ENCODE measurements at places on chromosomes 6 and 20.

DNA sequence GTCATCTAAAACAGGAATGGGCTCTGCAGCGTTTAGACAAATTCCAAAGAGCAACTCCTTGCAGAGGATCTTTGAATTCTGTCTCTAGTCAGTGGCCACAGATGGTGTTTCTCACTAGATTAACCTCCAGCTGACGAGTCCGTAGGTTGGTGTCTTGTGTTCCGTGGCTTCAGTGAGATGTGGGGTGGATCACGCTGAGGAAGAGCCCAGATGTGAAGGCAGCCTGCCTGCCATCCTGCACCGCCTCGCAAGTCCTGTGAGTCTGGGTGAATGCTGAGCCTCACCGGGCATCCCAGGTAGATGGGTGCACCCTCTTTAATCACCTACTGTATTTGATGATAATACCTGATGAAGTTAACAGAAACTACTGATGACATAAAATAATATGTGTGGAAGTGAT is 70.4 kb downstream of the THBS2 start:
- DNase-seq: no peak

DNA sequence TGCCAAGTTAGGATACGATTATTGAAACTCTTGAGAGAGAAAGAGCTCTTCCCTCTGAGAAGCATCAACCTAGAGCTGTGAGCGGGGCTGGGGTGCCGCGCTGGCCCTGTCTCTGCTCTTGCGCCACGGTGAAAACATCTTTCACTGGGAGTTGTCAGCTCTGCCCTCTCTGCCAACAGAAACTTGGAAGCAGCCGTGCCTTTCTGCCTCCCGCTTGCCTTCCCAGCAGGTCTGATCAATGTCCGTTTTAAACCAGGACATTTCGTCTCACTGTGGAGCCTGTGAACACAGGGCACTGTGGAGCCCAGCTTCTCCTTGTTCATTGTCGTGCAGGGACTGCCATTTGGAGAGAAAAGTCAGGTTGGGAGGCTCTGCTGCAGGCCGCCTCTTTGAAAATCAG is 249.2 kb upstream of the PMEPA1 start:
- no peak for DNase-seq

DNA sequence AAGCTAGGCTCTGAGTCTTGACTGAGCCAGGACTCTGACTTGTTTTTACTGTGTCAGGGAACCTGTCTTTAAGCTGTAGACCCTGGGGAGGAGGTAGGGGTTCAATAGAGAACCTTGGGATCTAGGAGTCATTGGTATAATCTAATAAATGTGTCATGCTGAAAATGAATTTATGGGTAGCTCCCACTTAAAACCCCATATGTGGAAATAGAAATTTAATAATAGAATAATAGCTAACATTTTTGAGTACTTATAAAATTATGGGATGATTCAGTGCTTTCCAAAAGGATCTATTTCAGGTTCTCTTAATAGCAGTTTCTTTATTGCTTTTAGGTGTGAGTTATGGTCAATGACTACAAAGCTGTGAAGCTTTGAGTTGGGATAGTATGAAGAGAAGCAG is 41.7 kb downstream of the CTNNBL1 start:
- DNase-seq: no peak

GRCh38 chr6:164296411-164296810 is 881.9 kb downstream of the QKI start:
- no peak for DNase-seq

DNA sequence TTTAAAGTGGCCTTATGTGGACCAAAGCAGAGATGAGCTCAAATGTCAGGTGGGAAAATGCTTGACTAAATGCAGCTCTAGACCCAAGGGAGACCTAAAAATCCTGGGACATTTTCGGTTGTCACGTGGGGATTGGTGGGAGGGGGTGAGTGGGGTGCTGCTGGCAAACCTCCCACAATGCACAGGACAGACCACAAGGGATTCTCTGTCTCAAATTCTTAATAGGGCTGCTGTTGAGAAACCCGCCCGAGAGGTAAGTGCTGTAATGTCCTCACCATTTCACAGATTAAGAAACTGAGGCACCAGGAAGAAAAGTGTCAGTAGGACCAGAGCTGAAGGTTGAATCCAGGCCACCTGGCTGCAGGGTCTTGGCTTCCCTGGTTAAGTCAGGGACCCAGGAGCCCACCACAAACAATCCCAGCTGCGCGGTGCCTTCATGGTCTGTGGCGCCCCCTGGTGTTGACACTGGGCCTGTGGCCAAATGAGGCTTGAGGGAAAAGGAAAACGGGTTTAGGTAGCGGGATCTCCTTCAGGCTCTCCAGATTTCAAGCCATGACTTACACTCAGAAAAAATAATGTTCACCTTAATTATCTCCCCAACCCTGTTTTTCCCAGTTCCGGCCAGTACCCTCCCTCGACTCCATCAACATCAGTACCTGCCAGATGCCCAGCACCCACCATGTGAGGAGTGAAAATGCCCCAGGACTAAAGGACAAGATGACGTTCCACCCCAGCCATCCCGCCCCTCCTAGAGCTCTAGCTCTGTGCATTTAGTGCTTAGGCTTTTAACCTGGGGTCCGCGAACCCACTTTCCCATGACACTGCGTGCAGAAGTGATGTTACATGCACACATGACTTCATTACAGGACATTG is 7.2 kb downstream of the HLA-G start:
- DNase-seq: no peak

GRCh38 chr6:163412801-163413344 is 1.6 kb upstream of the QKI start:
- DNase-seq: no peak

DNA sequence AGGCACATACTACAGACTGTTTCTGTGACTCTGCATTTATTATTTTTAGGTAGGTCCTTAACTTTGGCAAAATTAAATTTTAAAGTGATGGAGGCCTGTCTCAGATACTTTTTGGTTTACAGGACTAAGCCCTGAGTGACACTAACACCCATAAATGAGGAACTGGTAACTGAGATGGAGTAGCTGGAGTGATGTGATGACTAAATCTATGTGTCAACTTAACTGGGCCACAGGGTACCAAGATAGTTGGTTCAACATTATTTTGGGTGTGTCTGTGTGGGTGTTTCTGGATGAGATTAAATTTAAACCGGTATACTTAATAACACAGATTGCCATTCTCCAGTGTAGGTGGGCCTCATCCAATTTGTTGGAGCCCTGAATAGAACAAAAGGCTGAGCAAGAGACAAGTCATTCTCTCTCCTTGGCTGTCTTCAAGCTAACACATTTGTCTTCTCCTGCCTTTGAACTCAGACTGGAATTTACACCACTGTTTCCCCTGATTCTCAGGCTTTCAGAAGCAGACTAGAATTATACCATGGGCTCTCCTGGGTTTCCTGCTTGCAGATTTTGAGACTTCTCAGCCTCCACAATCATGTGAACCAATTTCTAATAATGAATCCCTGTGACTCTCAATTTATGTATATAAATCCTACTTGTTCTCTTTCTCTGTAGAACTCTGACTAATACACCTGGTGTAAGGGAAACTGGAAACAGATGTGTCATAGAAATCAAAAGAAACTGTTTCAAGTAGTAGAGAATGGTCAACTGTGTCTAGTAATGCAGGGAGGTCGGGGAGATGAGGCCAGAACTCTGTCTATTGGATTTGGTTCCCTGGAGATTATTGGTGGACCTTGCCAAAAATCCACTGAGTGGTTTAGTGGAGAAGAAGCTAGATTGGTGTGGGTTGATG is 579.2 kb downstream of the EPM2A start:
- DNase-seq: no peak

Data from DMS 273 treated with DMSO at 0.1 percent for 48 hours (cell line).